CMK (cell line): ENCODE measurements at places on chromosomes 16 and 17.
A peak's percentile ranks its signal among the peaks of the same experiment; 100 is the strongest.

DNA sequence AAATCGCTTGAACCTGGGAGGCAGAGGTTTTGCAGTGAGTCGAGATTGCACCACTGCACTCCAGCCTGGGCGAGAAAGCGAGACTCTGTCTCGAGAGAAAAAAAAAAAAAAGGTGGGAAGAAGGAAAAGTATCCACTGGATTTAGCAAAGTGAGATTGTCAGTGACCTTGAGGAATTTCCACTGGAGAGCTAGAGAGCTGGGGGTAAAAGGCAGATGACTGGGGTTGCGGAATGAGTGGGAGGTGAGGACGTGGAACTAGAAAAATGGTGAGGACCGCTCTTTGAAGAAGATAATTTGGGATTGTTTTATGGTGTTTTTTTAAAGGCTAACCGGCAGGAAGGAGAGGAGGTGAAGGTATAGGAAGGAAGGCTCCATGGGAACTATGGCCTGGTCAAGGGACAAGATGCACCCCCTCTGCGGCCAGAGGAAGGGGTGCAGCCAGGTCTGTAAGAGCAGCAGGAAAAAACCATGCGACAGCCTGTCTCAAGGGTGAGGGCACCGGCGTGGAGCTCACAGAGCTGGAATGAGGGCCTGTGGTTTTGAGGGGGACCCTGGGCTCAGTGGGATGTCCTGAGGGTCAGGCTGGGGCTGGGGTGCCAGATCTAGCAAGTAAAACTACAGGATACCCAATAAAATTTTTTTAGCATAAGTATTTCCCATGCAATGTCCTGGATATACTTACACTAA lies 694 bp upstream of the MLST8 start:
- no peak for DNase-seq

- no peak for DNase-seq
Observed at GRCh38 chr17:19248928-19249574, 11.9 kb downstream of the EPN2 start.

GRCh38 chr17:49361902-49362722 lies at the start of gene ZNF652:
TSS of gene ZNF652 (minus strand) at chr17:49362250. CDS start at chr17:49317725, 44,525 bp downstream.
- peak; percentile 79 for DNase-seq

DNA sequence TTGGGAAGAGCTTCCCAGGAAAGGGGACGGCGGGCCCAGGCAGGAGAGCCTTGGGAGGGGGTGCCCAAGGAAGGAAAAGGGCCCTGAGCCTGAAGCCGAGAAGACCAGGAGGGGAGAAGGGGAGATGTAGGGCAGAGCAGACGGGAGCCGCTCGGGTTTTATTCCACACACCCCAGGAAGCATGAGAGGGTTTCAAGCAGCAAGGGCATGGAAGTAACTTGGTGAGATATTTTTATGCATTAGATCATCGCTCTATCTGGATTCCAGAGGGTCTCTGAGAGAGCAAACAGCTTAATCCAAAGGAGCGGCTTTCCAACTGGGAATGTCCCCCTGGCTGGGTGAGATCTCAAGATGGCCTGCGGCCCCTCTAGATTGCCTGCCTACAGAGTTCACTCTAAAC lies 171.0 kb downstream of the IRX3 start:
- no peak for DNase-seq

DNA sequence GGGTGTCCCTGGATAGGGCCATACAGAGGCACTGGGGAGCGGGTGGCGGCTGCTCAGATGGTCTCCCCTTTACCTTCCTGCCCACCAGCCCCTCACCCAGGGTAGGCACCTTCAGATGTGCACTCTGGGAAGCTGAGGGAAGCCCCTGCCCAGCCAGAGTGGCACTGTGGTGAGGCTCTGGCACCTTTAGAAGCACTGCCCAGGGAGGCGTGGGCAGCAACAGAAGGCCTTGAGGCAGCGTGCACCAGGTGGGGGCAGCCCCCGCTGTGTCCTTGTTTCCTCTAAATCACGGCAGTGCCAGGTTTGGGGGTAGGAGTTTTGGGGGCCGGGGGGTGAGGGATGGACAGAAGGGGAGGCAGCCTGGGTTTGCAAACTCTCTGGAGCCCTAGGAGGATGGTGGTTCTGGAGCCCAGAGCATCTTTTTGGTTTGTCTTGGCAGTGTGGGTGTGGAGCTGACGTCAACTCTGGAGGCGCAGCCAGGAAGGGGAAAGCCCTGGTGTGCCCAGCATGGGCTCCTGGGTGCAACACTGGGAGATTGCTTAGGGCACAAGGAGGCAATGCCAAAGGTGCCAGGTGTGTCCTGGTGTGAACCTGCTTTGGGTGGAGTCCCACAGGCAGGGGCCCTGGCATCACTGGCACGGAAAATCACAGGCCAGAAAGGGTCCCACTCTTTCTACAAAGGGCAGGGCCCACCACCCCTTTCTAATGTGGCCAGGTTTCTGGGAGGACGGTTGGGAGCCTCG lies 23.1 kb upstream of the CDC42EP4 start:
- DNase-seq = no peak

GRCh38 chr16:79269211-79269863 lies 331.2 kb downstream of the MAF start:
- DNase-seq = no peak
